Thyroid gland (tissue), 4 donors: ENCODE measurements at places on chromosomes 13 and 19. TPM values are rescaled to one million over a fixed set of nuclear protein-coding genes. Genes with fewer than 3 reads are reported as not detected.

VSTM2B gene
- not detected for total RNA-seq

CSNK1A1L gene
- not detected for total RNA-seq

ADGRL1 gene
- 56.3 TPM for total RNA-seq

CEACAM21 gene
- not detected for total RNA-seq

PGLYRP1 gene
- total RNA-seq: 2.0 TPM

STXBP2 gene
- total RNA-seq: 48.8 TPM

ZIK1 gene
- 19.7 TPM for total RNA-seq

ATP1A3 gene
- not detected for total RNA-seq

ZNF415 gene
- 16.7 TPM for total RNA-seq

DNA sequence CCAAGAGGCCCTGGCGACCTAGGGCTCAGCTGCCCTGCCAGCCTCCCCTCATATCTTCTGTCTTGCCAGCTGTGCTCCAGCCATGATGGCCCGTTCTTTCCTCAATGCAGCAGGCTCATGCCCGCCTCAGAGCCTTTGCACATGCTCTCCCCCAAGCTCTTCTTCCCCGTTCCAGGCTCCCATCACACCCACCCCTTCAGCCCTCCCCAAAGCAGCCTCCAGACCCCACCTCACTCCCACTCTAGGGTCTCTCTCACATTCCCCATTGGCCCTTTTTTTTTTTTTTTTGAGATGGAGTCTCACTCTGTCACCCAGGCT, 29.9 kb upstream of the ATP1A3 start:
- no peak for DNase-seq

GRCh38 chr13:54029226-54029625, 1000.6 kb downstream of the OLFM4 start:
- DNase-seq: peak; percentile 9

DNA sequence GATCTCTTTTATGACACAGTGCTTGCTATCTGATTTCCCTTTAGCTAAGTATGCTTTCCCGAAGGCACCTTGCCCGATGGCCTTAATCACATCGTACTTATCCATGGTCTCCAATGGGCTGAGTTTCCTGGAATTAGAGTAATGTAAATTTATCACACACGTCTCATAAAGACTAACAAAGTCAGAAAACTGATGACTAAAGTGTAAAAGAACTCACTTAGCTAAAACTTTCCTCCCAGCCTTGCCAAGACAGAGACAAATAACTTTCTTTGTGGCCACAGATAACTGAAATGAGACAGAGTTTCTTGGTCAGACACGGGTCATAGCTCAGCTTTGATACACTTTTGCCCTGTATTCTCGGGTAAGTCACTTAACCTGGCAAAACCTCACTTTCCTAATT, 1.5 kb downstream of the NEK5 start:
- DNase-seq: no peak

GRCh38 chr13:21050288-21051197, 10.8 kb downstream of the LATS2 start:
- DNase-seq: no peak

DNA sequence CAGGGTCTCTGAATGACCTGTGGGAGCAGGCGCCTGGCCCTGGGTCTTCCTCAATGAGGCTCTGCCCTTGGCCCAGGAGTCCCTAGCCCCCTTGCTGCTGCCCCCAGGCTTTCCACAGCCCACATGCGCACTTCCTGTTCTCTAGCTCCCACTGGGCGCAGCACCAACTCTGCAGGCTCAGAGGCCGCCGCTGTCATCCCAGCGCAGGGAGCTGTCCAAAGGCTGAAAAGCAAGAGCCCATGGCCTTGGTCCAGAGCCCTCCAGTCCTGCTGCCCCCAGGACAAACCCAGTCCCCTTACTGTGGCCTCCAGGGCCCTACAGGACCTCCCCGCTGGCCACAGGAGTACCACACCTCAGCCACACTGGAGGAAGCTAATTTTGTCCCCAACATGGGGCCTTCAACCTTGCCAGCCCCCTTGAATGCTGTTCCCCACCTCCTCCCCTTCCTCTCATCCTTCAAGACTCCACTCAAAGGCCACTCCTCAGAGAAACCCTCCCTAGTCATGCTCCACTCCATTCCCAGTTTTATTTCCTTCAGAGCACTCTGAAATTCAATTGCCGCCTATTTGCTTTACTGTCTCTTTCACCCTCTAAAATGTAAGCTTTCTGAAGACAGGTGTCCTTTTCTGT, 8.0 kb upstream of the POU2F2 start:
- peak; percentile 60 for DNase-seq

DNA sequence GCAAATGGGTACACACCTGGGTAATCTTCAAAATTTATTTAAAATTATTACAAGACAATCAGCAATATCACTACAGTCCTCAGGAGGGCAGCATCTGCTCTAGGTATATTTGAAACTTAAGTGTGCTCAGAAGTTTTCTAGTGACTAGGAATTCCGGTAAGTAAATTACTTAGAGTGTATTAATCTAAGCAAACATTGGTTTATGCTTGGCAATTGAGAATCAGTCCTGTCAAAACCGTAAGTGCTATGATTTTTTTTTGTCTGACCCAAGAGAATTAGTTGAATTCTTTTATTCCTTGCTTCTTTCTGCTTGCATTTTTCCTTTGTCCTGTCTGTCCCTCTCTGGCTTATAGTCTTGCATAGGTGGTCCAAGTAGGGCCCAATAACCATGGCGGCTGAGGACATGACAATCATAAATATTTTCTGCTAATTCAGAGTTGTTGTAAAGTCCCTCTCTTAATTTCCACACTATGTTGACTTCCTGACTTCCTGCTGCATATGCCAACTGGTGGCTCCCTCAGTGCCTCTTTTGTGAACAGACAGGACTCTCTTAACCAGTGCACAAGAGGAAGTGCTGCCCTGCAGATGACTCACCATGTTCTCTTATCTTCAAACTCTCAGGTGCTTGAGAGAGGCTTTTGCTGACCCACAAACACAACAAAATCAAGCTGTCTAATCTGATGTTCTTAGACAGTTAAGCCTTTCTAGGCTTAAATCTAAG, 82.2 kb downstream of the SLAIN1 start:
- DNase-seq: peak; percentile 40

DNA sequence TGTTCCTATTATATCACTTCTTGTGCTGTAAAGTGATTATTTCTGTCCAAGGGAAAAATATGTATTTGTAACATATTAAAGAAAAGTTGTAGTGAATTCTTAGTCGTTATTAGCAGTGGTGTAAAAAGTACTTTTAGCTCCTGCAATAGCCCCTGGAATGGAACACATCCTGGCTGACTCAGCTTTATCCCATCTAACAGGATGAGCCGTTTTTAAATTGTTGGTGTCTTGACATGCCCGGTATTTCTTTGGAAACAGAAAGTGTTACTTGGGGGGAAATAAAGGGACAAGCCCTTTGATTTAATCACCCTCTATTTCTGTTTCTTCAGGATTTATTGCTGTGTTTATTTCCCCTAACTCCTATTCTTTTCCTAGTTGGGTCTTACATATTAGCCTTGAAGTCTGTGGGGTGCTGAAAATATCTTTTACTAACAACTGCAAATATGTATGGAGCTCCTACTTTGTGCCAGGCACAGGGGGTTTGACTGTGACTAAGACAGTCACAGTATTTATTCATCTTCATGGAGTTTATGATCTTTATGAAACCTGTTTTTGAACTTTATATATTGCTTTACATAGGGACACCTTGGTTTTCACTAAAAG, 17.9 kb downstream of the COG3 start:
- DNase-seq: no peak

DNA sequence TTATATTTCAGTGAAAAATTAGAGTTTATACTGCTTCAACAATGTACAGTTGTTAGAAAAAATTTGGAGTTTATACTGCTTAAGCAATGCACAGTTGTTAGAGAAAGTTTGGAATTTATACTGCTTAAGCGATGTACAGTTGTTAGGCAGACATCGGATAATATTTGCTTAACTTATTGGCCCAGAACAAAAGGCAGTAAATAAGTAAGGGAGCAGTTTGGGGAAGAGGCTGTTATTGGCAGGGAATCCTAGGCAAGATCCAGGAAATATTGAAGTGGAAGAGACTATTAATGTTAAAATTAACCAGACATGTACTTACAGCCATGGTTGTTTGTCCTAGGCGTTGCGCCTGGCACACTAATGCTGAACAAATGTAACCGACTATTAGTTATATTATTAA, 166.9 kb downstream of the GPC5 start:
- DNase-seq: no peak

- peak; percentile 69 for DNase-seq
These were observed at the start of gene GRIK5 for GRCh38 chr19:42069619-42070351. Gene GRIK5, minus strand, starts transcription at chr19:42070206. Its CDS starts 4,436 bp downstream, at chr19:42065770.

DNA sequence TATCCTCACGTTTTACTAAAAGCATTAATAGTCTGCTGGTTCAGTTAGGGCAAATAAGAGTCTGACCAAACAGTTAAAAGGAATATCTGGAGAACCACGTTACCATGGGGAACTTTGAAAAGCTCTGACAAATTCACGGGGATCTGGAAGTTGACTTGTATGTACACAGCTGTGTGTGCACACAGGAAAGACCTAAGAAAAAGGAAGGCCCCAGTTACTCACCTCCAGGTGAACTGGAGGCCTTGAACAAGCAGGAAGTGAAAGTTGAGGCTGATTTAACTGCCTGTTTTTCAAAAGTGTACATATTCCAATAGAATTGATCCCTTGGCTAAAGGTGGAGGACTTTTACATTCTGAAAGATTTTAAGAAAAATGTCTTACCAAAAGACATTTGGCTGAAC, 1891.6 kb upstream of the PCDH20 start:
- DNase-seq: no peak

DNA sequence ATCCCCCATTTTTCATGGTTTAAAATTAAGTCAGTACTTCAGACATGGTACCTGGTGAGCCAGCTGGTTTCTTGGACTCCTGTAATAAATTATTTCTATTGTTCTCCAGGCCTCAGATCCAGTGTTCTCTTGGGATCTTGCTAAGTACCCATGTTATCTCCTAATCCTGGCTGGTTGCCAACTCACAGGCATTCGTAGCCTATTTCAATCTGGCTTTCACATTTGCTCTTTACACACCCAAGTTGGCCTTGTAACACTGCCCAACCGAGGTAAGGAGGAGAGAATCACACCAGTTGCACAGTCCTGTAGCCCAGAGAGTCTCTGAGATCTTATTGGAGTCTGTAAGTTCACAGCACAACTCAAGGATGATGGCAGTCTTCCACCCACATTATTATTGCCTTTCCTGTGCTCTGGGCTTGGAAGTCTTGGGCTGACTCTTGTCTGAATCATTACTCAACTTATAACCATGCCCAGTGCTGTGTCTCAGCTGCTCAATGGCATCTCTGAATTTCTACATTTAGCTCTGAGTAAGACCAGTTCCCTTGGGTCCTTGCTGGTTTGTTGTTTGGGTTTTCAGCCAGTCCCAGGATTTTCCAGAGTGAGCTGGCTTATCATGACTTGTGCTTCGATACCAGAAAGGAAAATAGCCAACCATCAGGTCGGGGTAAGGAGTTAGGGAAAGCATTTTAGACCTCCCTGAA, 76.6 kb upstream of the KLF12 start:
- no peak for DNase-seq

DNA sequence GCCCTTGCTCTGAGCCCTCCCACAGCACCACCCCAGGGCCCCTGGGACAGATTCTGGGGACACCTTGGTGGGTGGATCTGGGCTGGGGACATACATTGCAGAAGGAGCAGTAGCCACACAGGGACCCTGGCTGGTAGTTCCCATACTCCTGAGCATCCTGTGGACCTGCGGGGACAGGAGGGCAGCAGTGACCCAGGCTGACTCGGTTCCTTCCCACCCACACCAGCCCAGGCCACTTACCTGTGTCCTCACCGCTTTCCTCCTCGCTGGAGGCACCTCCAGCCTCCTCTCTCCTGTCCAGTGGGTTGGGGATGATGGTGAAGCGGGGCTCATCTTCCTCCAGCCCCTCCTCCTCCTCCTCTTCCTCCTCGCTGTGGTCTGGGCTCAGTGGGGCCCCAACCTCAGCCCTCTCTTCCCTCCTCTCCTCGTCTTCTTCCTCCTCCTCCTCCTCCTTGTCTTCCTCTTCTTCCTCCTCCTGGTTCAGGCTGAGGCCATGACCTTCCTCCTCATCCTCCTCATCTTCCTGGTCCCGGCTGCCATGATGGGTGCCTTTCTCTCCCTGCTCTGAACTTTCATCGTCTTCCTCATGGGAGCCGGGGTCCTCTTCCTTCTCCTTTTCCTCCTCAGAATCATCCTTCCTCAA, 1.9 kb downstream of the HRC start:
- no peak for DNase-seq

DNA sequence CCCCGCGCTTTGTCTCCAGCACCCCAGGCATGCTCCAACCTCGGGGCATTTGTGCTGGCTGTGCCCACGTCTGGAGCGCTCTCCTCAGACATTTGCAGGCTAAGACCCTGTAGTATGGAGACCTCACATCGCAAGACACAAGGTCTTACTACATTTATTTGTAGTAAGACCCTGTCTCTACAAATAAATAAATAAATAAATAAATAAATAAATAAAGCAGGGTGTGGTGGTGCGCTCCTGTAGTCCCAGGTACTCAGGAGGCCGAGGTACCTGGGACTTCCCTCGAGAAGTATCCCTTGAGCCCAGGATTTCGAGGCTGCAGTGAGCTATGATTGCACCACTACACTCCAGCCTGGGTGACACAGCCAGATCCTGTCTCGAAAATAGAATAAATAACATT, 4.6 kb downstream of the NXNL1 start:
- no peak for DNase-seq

- peak; percentile 42 for DNase-seq
These were observed 6.7 kb downstream of the DBP start for GRCh38 chr19:48630296-48631063.

GRCh38 chr13:111286162-111286561, 34.3 kb upstream of the TEX29 start:
- DNase-seq: no peak

- no peak for DNase-seq
These were observed 107.7 kb downstream of the PTPRS start for GRCh38 chr19:5232798-5233505.

- DNase-seq: no peak
These were observed 3.4 kb upstream of the DPF1 start for GRCh38 chr19:38227287-38228004.

GRCh38 chr13:112170823-112171569, 104.0 kb downstream of the SOX1 start:
- DNase-seq: no peak

GRCh38 chr19:35883882-35884281, 15.5 kb downstream of the APLP1 start:
- DNase-seq: no peak

- DNase-seq: no peak
These were observed 201.4 kb downstream of the FOXO1 start for GRCh38 chr13:40465015-40465390.

- no peak for DNase-seq
These were observed 42.2 kb downstream of the FPR3 start for GRCh38 chr19:51837145-51837544.
